Activated naive CD4-positive, alpha-beta T cell treated with anti-CD3 and anti-CD28 coated beads, Interleukin-2, amount 10 ng/mL, durations not matched to agents 7 days and 5 days (primary cell): ENCODE measurements at places on chromosomes 4 and X.
A peak's percentile ranks its signal among the peaks of the same experiment; 100 is the strongest.

DNA sequence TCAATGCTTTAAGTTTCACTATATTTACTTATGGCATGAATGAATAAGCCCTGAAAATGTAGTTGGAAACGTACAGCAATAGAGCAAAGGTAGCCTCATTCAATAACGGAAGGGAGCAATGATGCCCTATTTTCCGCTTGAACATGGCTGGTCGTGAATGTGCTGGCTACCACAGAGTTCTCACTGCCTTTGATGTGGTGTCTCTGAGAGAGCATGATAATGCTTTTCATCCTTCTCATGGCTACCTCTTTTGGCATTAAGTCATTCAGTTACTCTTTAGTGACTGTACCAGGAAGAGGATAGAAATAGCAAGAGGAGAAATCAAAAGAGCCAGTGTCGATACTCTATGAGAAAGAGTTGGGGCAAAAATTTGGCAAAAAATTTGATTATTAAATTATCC is 308.0 kb downstream of the PPP3CA start:
- peak; percentile 51 for DNase-seq

DNA sequence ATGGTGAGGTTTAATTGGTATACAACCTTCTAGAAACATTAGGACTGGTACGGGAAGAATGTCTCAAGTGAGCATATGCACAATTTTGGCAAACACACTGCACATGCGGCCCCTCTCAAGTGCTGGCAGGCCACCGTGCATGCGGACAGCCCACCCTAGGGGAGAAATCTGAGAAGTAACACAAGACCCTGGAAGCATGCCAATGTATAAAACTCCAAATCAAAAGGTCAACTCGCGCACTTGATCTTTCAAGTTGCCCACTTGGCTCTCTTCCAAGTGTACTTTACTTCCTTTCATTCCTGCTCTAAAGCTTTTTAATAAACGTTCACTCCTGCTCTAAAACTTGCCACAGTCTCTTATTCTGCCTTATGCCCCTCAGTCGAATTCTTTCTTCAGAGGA is 488.3 kb downstream of the CFAP47 start:
- no peak for DNase-seq

DNA sequence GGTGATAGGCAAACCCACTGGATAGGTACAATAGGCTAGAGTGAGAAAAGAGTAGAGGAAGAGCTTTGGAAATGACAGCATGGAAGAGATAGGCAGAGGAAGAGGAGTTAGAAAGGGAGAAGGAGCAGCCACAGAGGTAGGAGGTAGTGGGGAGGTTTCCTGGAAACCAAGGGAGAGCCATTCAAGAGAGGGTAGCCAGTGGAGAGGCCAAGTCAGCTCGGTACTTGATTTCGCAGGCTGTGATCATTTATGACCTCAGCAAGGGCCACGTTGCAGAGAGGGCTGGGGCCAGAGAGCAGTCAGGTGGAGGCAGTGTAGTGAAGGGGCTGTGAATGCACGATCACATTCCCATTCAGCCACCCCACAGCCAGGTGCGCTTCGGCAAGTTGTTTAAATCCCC is 76.0 kb downstream of the TMEM131L start:
- DNase-seq = no peak

- DNase-seq = no peak
These were observed 75.1 kb downstream of the SLC2A9 start for GRCh38 chr4:9946170-9946569.
